ENCODE measurements at places on chromosomes 6 and 20. TPM values are rescaled to one million over a fixed set of nuclear protein-coding genes. Genes with fewer than 3 reads are reported as not detected.

PXDC1 gene
- total RNA-seq = 4.5 TPM

OPN5 gene
- not detected for total RNA-seq

DNA sequence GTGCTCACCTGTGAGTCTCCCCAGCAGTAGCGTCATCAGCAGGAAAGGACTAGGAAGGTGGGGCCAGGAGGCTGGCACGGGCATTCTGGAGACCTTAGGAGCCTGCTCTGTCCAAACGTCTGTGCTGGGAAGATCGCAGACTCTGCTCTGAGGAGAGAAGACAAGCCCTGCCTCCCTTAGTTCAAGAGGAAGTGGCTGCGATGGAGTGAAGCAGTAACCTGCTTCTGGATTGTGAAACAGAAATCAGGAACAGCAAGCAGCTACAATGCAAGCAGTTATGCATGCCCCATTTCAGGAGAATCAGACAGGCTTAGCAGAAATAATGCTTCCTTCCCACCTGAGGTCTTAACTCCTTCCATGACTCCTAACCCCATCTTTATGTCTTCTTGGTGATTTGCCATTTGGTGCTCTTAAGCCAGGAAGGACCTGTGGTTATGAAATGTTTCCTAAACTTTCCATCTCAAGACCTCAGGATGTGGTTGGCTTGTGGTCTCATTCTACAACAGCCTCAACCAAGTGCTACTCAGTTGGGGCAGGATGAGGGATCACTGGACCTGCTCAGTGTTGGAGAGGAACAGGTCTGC is at the start of gene SIRPB1:
Gene SIRPB1 (minus strand): TSS at position 149 of the 584 bp plus-strand sequence. CDS start 65 bp downstream, at position 84.
- H3K36me3 ChIP-seq = no peaks in the 10 kb centered on the region
- no peak within 1 kb of the TSS for H3K4me3 ChIP-seq
- DNase-seq = peak; percentile 4
- peak within 1 kb of the TSS; percentile 19 for H3K27ac ChIP-seq
- H3K27me3 ChIP-seq = no peaks in the 10 kb centered on the region
- H3K4me1 ChIP-seq = peaks cover 15% of the 10 kb centered on the region

- no peaks in the 10 kb centered on the region for H3K4me1 ChIP-seq
- DNase-seq = no peak
- H3K27me3 ChIP-seq = peaks cover 41% of the 10 kb centered on the region
- no peaks in the 10 kb centered on the region for H3K36me3 ChIP-seq
Measured at GRCh38 chr20:58225452-58226200, 2.8 kb downstream of the ANKRD60 start.

- H3K27ac ChIP-seq = no peak overlapping the region
- no peak overlapping the region for H3K4me3 ChIP-seq
- no peaks in the 10 kb centered on the region for H3K4me1 ChIP-seq
- no peak for DNase-seq
- H3K27me3 ChIP-seq = no peaks in the 10 kb centered on the region
Measured at GRCh38 chr6:125166711-125167110, 13.1 kb downstream of the TPD52L1 start.

Data from thymus (tissue), 14 donors.